ENCODE measurements at places on chromosomes 6 and 20.

DNA sequence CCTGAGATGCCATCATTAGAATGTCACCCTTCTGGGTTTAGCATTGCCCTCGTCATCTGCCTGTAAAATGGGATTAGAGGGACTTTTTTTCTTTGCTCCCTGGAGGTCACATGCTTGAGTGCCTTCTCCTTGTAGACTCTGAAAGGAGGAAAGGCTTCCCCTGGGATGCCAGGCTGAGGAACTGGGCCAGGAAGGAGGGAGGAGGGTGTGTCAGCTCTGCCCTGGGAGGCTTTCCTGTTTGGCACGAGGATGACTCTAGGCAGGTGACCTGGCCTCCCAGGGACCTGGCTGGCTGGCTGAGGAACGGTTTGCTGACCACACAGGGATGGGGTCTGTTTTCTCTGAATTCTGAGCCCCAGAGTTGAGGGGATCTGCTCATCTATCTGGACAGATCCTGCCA is 137.9 kb upstream of the RNF24 start:
- no peak for DNase-seq

DNA sequence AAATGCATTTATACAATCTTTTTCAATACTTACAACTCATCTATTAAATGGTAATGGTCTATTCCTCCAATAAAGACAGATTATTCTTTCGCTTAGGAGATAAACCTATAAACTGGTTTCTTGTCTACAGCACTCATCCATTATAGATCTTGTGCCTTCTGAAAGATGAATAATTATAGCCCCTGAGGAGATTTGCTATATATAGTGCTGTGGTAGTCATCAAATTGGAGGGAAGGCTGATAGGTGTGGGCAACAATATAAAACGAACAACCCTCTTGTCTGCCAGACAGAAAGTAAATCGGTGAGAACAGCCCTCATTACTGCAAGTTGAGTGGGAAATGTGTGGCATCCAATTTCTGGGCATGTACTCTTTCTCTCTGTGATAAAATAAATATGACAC is 292.5 kb upstream of the CNR1 start:
- DNase-seq: no peak

DNA sequence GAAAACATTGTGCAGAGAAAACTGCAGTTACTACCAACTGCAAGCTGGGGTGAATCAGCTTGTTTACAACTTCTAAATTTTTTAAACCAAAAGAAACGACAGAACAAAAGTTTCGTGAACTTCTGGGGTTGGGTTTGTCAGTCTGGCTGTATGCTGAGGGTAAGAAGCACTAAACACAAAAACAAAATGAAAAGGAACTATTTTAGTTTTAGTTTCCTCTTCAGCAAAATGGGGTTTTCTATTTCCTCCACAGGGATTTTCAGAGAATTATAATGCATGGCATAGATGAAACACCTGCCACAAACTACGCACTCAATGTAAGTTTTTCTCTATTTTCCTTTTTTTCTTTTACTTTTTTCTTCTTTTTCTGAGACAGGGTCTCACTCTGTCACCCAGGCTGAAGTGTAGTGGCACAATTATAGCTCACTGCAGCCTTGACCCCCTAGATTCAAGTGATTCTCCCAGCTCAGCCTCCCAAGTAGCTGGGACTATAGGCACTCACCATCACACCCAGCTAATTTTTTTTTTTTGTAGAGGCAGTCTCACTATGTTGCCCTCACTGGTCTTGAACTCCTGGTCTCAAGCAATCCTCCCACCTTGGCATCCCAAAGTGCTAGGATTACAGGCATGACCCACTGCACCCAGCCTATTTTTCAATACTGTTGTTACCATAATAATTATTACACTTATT is 40.6 kb downstream of the CGA start:
- no peak for DNase-seq

DNA sequence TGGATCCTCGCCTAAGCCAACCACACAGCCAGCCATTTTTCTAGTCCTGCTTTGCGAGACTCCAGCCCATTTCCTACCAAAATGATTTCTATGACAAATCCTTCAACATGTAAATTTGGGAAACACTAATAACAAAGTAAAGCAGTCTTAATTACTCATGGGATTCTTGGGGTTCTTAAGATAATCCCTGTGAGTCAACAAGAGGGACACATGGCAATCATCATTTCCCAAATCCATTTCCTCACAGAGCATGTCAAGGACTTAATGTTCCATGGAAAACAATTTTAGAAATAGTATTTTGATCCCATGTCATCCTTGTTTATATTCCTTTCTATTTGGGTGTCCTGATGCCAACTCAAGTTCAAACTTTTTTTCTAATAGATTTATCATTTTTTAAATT is 322.7 kb upstream of the NOX3 start:
- DNase-seq: no peak

GRCh38 chr6:111238464-111239119 is 151.3 kb downstream of the SLC16A10 start:
- no peak for DNase-seq

- DNase-seq: no peak
Observed at GRCh38 chr20:24589381-24589780, 120.0 kb downstream of the SYNDIG1 start.

Data from cerebellar nuclear complex (tissue), 1 donor.